ENCODE measurements at places on chromosomes 7 and 10. TPM values are rescaled to one million over a fixed set of nuclear protein-coding genes. Genes with fewer than 3 reads are reported as not detected.

GRCh38 chr7:136370137-136370536 is 393.0 kb upstream of the MTPN start:
- DNase-seq, result no peak

DNA sequence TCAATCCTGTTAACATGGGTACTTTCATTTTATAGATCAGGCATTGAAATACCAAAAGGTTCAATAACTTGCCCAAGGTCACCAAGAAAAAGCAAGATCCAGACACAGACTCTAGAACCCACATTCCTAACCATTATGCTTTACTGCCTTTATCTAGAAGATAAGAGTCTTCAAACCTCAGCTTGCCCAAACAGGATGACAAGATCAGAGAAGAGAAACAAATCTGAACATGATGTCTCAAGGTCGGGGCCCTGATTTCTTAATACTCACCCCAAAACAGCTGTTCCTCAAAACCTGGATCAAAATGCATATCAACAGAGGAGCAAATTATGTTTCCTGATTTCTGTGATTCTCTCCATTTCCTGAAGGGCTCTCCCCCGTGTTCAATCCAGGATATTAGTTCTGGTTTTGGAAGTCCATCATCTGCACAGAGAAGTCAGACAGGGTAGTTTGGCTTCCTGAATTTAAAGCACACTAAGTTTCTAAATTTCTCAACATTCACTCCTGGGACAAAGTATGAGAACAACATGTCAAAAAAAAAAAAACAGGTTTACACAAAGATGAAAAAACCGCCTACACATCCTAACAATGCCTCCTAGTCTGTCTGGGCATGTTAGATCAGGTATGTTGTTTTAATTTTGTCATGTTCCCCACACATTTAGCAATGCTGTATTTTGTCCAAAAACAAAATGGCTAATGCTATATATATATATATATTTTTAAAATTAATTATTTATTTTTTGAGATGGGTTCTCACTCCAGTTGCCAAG is 16.2 kb downstream of the ZNF786 start:
- no peak for DNase-seq

IFIT1B gene
- total RNA-seq, result not detected

MSRB2 gene
- total RNA-seq, result 10.7 TPM

DNA sequence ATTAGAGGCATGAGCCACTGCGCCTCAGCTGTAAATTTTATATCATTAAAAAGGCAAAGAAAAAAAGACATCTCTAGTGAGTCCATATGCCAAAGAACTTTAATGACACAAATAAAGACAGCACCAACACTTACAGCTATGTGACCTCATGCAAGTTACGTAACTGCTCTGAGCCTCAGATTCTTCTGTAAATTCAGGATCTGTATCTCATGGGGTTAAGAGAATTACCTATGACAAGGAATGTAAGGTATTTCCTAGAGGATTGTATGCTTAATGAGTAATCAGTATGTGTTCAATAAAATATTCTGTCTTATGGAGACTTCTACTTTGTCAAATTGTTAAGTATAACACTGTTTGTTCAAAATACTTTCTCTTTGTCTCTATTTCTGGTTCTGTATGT is 274.0 kb upstream of the GLI3 start:
- DNase-seq, result no peak

DNA sequence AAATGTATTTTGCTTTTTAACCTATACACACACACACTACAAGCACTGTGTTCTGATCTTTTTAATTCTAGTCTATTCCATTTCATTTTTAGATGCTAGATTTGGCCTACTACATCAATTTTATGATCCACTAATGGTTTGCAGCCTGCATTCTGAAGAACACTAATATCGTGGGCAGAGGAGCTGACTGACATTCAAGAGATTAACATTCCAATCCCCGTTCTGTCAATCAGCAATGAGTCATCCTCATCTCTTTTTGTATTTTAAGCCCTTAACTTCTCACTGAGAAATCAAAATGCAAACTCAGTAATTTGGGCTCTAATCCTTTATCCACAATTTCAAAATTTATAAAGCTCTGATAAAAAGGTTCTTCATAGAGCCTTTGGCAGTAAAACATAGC is 47.1 kb upstream of the GAD2 start:
- no peak for DNase-seq

MBL2 gene
- total RNA-seq, result not detected

DNA sequence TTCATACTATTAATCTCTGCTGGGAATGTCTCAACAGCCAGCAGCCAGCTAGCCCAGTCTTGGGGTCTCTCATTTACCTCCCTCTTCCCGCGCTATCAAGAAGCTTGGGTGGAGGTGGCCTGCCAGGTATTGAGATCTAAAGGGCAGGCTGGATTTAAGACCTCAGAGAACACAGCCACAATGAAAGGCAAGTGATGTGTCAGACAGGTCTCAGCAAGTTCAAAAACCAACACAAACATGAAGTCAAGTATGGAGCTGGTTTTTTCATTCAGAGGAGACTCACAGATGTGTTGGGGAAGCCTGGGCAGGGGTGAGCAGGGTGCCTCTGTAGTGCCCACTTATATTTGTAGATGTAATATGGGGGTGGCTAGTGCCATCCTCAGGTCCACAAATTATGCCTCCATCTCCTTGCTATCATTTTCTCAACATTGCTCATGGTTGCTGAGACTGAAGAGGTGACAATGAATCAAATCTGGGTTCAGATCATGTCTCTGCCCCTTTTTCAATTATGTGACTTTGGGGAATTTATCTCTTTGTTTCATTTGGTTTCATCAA is 27.7 kb upstream of the CROT start:
- no peak for DNase-seq
